CMK (cell line): ENCODE measurements at places on chromosomes 11 and 22.

DNA sequence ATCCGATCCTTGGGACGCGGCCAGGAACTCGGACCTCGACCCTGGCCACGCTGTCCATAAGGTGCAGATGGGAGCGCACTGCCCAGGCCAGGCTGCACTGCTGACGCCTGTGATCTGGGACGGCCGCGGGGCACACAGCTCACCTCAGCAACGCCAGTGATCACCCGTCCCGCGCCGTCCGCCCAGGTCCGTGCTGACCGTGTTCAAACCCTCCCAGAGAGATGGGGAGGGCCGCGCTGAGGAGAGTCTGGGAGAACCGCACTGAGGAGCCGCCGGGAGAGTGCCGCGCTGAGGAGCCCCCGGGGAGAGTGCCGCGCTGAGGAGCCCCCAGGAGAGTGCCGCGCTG, 636 bp downstream of the KCNQ1OT1 start:
- DNase-seq = no peak

DNA sequence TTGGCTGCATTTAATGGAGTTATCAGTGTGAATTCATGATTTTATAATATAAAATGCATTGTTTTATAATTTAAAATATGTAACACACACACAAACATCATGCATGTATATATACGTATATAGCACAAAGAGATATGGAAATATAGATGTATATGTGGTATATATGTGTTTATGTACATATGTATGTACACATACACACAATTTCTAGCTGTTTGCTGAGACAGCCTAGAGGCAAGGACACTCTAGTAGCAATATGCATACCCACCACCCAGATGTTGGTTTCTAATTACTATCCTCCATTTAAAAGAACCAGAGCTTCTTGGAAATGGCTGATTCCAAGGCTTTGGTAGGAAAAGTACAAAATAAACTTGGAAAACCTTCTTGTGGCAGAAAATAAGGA, 50.4 kb downstream of the RBFOX2 start:
- no peak for DNase-seq

DNA sequence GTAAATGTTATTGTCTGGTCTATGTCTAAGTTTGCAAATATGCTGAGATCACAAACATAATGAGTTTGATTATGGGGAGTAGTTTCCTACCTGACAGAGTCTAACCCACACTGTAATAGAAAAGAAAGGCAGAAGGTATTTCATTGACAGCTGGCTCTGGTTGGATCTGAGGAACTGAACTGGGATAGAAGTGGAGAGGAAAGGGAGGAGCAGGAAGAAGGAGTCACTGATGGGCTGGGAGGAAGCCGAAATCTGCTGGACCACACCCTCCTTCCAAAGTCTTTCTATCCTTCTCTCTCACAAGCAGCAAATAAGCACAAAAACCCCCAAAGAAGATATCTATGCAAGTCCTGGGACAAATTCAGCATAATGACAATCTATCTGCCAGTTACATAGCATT, 11.7 kb downstream of the BLID start:
- DNase-seq = no peak

- no peak for DNase-seq
Observed at GRCh38 chr22:46830841-46831240, 68.4 kb downstream of the TBC1D22A start.

DNA sequence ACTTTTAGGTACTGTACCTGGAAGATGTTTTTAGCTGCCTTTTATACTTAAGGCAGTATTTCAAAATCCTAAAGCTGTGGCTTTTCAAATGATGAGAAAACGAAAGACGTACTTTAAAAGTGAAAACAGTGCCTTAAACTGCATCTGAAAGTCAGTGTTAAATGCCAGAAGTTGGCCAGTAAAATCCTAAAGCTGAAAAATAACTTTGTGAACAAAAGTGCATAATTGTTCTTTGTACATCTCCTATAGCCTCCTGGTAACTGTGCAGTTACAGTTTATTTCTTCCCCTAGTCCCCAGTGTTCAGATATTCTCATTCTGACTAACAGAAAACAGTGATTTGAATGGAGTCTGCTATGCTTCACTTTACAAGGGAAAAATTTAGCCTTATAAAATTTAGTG, 6.8 kb downstream of the EED start:
- DNase-seq = no peak

DNA sequence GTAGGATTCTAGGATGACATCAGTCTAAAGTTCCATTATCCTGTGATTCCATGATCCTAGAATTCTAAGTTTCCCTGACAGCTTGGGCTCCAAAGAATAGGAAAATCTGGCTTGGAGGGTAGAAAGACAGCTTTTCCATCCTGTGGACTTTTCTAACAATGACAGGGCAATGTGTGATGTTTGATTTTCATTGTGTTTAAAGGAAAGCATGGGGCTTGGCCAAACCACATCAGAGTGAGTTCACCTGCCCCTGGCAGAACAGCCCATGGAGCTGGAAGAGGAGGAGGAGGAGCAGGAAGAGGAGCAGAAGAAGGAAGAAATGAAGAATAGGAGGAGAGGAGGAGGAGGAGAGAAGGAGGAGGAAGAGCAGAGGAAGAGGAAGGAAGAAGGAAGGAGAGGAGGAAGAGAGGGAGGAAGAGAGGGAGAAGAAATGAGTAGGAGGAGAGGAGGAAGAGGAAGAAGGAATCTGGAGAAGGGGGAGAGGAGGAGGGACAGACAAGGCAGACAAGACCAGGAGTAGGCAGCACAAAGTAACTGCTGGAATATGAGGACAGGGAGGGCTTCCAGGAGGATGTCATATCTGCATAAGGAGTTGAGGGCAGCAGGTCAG, 53.1 kb upstream of the WNT11 start:
- no peak for DNase-seq

DNA sequence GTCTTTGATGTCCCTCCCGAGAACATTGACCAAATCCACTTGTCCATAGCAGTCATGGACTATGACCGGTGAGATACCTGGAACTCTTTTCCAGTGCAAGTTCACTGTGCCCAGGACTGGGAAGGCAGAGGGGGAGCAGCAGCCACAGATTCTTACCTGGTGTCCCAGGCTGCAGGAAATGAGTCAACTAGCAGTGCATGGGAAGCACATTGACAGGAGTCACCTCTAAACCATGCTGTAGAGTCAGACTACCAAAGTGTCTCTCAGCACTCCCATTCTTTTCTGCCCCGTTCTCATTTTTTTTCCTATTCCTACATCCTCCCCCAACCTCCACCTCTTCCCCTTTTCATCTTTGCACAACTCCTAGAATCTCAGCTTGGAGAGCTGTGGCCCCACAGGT, 67.2 kb upstream of the OLFML1 start:
- no peak for DNase-seq

GRCh38 chr11:57566005-57566904, 1.2 kb downstream of the UBE2L6 start:
- no peak for DNase-seq
